ENCODE measurements at places on chromosomes 7 and 10. TPM values are rescaled to one million over a fixed set of nuclear protein-coding genes. Genes with fewer than 3 reads are reported as not detected.

DNA sequence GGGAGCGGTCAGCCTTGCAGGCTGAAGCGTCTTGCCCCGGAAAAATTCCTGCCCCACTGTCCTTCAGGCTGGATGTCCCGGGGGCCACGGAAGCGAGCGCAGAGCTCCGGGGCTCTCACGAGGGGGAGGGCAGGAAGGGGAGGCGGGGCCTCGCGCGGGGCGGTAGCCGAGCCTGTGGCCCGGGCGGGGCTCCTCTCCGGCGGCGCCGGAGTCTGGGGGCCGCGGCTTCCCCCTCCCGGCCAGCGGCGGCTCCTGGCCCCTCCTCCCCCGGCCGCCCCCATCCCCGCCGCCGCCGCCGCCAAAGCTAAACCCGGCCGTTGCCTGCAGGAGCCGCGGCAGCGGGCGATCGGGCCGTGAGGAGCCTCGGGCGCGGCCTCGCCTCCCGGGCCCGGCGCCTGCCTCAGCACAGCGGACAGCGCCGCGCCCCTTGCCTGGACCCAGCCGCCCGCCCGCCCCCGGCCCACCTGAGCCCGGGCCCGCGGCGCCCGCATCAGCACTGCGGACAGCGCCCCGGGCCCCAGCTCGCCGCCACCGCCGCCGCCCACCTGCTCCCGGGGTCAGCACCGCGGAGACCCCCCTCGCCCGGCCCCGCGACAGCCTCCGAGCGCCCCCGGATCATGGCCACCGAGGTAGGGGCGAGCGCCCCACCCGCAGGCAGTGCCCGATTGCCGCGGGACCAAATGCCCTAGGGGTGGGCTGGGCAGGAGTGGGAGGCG, at the start of gene GOLGA7B:
TSS of gene GOLGA7B (plus strand) at position 157 of the 716 bp plus-strand sequence. CDS start at position 618, 461 bp downstream.
- peaks cover 17% of the 10 kb centered on the region for H3K4me1 ChIP-seq
- 0 out of 2 replicates have a peak within 1 kb of the TSS, but pooled peaks have one; percentile 23 for H3K4me3 ChIP-seq
- H3K27ac ChIP-seq, result no peak within 1 kb of the TSS
- DNase-seq, result peak; percentile 92
- H3K36me3 ChIP-seq, result no peaks in the 10 kb centered on the region

DGKI gene
- polyA plus RNA-seq, result 1.3 TPM

ACHE gene
- polyA plus RNA-seq, result 2.1 TPM

GRCh38 chr7:3063016-3063753, 19.5 kb upstream of the CARD11 start:
- DNase-seq, result no peak
- H3K4me3 ChIP-seq, result no peak overlapping the region
- no peaks in the 10 kb centered on the region for H3K4me1 ChIP-seq
- H3K27ac ChIP-seq, result no peak overlapping the region
- no peaks in the 10 kb centered on the region for H3K36me3 ChIP-seq
- H3K27me3 ChIP-seq, result no peaks in the 10 kb centered on the region

ZNF365 gene
- polyA plus RNA-seq, result 4.5 TPM

VKORC1L1 gene
- polyA plus RNA-seq, result 17.1 TPM

NRAP gene
- not detected for polyA plus RNA-seq

DNA sequence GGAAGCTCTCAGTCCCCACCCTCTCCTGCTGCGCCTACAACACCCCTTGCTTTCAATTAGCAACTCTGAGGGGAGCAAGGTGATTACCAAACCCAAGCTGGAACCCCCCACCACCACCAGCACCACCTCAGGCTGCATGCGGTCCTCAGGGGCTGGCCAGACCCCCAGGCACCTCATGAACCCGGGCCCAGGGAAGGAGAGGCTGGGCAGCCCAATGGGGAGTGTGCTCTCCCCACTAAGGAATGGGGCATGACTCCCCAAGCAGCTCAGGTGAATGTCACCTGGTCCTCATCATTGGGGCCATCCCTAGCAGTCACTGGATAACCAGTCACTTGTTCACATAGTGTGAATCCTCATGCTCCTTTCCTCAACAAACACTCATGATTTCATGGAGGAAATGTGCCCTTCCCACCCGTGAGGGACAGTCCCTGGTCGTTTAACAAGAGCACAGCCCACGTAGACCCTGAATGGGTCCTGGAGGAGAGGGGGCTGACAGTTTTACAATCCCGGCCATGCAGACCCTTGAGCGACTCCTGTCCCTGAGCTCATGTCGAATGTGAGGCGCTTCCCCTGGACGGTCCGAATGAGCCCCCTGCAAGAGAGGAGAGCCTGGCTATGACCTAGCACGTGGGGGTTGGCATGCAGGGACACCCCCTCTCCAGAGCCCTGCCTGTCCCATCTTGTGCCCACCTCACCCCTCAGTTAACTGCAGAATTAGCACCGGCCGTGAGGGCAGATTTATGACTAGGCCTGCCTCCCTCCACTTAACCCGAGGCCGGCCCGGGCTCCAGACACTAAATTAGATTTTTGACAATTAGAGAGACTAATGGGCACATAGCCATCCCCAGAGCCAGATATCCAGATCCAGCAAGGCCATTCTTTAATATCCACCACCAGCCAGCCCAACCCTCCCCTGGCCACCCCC, 29.1 kb downstream of the POLL start:
- H3K4me1 ChIP-seq, result no peaks in the 10 kb centered on the region
- no peak overlapping the region for H3K4me3 ChIP-seq
- H3K27ac ChIP-seq, result peak overlapping the region; percentile 95
- peaks cover 15% of the 10 kb centered on the region for H3K36me3 ChIP-seq
- DNase-seq, result peak; percentile 89
- no peaks in the 10 kb centered on the region for H3K27me3 ChIP-seq

- 0 out of 2 replicates have a peak, but pooled peaks cover 13% of the 10 kb centered on the region for H3K27me3 ChIP-seq
- no peak for DNase-seq
- no peaks in the 10 kb centered on the region for H3K4me1 ChIP-seq
These were observed 12.0 kb downstream of the PPP1R17 start for GRCh38 chr7:31699050-31699449.

Measured in SK-N-SH (cell line).